ENCODE measurements at places on chromosomes 5 and 9. TPM values are rescaled to one million over a fixed set of nuclear protein-coding genes. Genes with fewer than 3 reads are reported as not detected.

DNA sequence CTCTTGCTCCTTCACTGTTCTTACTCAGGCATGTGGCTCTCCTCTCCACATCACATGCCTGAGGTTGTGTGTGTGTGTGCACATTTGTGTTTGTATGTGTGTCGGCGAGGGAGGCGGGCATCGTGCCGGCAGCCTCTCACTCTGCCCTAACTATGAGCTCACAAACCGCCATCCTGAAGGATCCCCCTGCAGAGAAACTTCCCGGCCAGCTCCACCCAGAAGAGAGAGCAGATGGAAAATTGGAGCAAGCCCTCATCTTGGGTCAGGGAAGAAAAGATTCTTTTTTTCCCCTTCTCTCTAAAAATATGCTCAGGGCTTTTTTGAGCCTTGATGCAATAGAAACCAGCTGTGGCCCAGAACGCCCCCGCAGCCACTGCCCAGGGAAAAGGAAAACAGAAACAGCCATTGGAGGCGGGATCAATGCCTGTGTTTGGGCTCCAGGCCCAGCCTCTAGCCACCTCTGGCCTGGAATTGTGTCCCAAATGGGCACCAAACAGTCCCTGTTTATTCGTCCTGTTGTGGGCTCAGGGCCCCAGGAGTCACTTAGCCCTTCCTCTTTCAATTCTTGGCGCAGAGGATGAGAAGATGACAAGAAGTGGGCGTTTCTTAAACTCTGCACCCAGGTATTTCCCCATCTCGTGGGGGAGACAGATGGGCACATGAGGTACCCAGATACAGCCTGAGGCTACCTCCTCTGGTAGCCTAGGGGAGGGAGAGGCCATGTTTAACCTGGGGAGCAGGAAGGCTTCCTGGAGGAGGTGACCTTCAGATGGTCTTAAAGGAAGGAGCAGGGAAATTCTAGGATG is 151.5 kb downstream of the RGS3 start:
- DNase-seq, result peak; percentile 80

DNA sequence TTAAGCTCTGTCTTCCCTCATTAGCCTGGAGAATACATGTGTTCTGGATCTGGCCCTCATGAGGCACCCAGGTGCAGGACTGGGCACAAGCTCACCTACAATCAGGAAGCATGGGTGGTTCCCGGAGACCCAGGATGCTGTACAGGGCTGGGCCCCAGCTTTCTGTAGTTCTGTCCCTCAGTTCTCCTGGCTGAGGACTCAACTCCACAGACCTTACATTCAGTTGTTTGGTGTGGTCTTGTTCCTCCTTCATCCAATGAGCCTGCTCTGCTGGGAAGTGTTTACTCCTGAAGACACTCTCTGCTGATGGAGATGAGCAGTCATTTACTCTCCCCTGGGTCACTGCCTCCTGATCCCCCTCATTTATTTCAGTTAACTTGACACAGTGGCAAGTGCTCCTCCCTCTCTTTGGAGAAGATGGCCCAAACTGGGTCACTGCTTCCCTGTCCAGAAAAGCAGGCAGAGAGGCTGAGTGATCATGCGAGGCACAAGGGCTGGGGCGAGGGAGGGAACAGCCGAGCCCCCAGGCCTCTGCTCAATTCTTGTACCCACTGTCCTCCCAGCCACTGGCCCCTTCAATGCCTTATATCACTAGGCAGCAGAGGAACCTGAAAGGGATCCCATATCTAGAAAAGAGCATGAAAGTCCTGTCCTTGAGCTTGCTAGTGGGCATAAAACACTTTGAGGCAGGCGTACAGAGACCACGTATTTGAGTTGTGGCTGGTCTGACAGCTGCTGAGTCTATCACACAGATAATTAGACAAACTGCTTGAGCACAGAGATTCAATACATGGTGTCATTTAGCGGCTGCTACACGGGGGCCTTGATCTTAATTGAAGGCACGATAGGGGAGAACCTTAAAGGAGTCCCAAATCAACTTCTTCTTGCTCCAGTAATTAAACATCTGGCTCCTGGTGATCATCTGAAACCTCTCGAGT is 221.7 kb downstream of the FSTL4 start:
- no peak for DNase-seq

DNA sequence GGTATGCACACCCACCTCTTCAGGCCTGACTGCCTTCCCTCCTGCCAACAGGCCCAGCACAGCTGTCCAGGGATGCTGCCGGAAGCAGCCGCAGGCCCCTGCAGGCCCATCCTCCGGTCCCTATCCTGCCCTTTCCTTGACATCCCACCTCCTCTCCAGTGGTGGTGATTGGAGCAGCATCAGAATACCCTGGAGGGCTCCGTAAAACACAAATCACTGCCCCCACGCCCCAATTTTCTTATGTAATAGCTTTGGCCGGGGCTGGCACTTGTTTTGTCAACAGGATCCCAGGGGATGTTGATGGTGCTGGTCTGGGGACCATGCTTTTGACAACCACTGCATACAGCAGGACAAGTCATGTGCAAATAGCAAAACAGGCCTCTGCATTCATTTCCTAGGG is 274.5 kb downstream of the GADD45G start:
- no peak for DNase-seq

GRCh38 chr5:117645400-117645799 is 1070.8 kb upstream of the SEMA6A start:
- no peak for DNase-seq

The CCL28 gene
- 0.81 TPM for total RNA-seq

The SYNPO gene
- 645 TPM for total RNA-seq

DNA sequence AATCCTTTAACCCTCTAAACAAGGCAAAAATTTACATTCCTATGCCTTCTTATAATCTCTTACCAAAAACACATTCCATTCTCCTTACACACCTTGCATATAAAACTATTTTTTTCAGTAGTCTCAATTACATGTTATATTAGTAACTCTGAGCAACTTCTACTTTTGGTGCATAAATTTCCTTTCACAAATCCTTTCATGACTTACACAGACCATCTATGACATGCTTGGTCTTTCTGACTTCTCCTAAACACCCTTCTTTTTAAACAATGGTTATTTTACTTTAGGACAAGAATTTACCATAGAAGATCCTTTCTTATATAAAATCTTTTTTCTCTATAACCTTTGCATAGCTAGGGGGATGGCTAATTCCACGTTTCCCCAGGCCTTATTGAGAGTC is 208.0 kb upstream of the ARRDC3 start:
- DNase-seq, result no peak

GRCh38 chr5:43075319-43076293 is 35.5 kb upstream of the ANXA2R start:
- peak; percentile 63 for DNase-seq

- no peak for DNase-seq
Observed at GRCh38 chr9:19922476-19923118, 133.8 kb upstream of the SLC24A2 start.
